Adipose tissue (tissue), 3 donors: ENCODE measurements at places on chromosomes 12 and 14. TPM values are rescaled to one million over a fixed set of nuclear protein-coding genes. Genes with fewer than 3 reads are reported as not detected.

The ACSM4 gene
- not detected for polyA plus RNA-seq

The SLCO1B1 gene
- polyA plus RNA-seq: not detected

The ALDH2 gene
- polyA plus RNA-seq: 600 TPM

The IL23A gene
- polyA plus RNA-seq: not detected

The CLMN gene
- 19.7 TPM for polyA plus RNA-seq

The KIF26A gene
- 5.0 TPM for polyA plus RNA-seq

The LRIG3 gene
- 14.7 TPM for polyA plus RNA-seq

The RPS6KL1 gene
- polyA plus RNA-seq: 6.5 TPM

The CRACR2A gene
- 4.4 TPM for polyA plus RNA-seq

The KRT82 gene
- polyA plus RNA-seq: not detected

The OTOGL gene
- polyA plus RNA-seq: 0.13 TPM

The SPX gene
- 21.3 TPM for polyA plus RNA-seq

The RD3L gene
- polyA plus RNA-seq: not detected

The TTC8 gene
- 12.1 TPM for polyA plus RNA-seq

The CLEC4D gene
- polyA plus RNA-seq: 2.9 TPM

The PDE3A gene
- polyA plus RNA-seq: 2.0 TPM

The FAM222A gene
- 1.7 TPM for polyA plus RNA-seq

The DEPDC4 gene
- 1.4 TPM for polyA plus RNA-seq

The HHIPL1 gene
- 0.90 TPM for polyA plus RNA-seq

The LHX5 gene
- not detected for polyA plus RNA-seq

The SMOC1 gene
- 7.8 TPM for polyA plus RNA-seq

The LBHD2 gene
- 0.09 TPM for polyA plus RNA-seq

The PRH2 gene
- not detected for polyA plus RNA-seq

The SARNP gene
- polyA plus RNA-seq: 65.7 TPM

The CCDC38 gene
- polyA plus RNA-seq: not detected

The KRT80 gene
- 0.19 TPM for polyA plus RNA-seq

The COPZ1 gene
- 102 TPM for polyA plus RNA-seq

The RNASE7 gene
- not detected for polyA plus RNA-seq

The PRB2 gene
- not detected for polyA plus RNA-seq
